GF-D8 (cell line): ENCODE measurements at places on chromosomes 12 and 14.

- no peak for DNase-seq
These were observed 1.6 kb downstream of the PAPLN start for GRCh38 chr14:73238941-73239340.

GRCh38 chr14:37172024-37172869, at the start of gene SLC25A21:
TSS of gene SLC25A21 (minus strand) at chr14:37172606.
- no peak for DNase-seq

GRCh38 chr14:39442293-39442692, 10.1 kb upstream of the FBXO33 start:
- DNase-seq: no peak

GRCh38 chr12:85423947-85424346, 143.9 kb downstream of the ALX1 start:
- no peak for DNase-seq

DNA sequence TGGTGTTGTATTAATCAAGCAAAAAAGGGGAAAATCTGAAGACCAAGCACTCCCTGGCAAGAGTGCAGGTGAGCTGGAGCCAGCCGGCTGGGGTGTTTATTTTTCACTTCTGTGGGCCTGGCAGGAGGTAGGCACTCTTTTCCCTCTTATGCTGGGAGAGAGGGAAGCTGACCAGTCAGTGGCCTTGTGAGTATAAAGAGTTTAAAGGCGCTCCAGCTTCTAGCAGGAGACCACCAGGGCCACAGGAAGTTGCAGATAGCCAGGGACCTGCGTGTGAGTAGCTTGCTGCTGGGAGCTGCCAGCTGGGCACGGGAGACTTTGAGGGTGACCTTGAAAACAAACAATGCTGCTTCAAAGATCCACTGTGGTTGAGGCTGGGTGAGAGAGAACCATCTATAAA, 217.4 kb upstream of the PWP1 start:
- DNase-seq: no peak

DNA sequence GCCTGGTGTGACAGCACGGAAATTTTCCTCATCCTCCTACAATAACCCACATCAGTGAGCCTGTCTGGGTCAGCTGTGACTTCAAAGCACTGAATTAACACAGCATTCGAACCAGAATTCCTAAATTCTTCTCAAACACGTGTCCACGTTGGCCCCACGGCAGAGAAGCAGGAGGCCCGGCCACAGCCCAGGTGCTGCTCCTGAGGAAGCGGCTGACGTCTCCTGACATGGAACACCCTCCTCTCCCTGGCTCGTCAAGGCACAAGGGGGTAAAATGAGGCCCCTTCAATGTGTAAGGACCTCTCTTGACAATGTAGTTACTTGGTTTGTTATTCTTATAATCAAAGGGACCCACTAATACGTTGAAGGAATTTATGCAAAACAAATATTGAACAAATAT, 156.3 kb upstream of the GSC start:
- no peak for DNase-seq

DNA sequence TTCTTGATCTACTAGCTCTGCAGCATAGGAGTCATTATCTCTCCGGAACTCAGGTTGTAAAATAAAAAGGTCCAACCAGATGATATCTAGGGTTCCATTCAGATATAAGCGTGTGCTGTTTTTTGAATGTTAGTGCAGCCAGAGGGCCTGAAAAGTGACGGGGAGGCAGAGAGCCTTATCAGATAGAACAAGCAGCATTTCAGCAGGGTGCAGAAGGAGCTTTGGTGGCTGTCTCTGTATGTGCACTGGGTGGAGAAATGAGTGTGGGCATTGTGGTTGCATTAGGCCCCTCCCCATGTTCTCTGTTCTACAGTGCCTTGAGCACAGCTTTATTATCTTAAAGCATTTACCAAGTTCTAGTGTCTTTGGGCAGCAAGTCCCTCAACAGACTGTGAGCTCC, 275.1 kb downstream of the NRXN3 start:
- peak; percentile 3 for DNase-seq

- no peak for DNase-seq
These were observed 45.5 kb upstream of the FUT8 start for GRCh38 chr14:65366802-65367565.

DNA sequence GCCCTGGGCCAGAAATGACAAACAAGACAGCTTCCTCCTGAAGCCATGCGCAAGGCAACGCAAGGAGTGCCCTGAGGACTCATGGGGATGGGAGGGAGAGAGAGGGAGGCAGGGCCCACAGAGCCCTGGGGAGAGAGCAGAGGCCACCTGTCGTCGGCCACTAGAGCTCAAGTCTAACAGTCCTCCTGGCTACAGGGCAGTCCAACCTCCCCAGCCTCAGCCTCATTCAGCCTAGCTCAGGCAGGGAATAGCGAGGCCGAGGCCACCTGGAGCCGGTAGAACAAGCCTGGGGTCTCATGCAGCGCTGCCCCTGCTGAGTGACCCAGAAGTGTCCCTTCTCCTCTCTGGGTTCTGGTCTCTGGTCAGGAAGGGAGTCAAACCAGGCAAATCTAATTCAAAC, 69.5 kb downstream of the BCL11B start:
- no peak for DNase-seq

DNA sequence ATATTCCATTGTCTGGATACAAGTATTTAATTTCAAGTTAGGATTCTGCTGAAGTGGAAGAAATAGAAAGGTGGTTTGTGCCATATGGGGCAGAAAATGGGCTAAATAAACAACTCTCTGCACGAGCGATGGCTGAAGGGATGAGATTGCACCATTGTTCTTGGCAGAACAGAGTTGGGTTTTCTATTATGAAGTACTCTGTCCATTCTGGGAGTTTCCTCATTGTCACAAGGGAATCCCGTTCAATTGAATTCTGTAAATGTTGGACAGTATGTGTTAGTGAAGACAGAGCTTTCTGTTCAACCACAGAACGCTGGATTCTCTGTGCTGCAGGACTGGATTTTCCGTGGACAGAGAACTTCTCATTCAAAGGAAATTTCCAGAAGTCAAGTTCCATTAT, 345.5 kb upstream of the PRICKLE1 start:
- no peak for DNase-seq

DNA sequence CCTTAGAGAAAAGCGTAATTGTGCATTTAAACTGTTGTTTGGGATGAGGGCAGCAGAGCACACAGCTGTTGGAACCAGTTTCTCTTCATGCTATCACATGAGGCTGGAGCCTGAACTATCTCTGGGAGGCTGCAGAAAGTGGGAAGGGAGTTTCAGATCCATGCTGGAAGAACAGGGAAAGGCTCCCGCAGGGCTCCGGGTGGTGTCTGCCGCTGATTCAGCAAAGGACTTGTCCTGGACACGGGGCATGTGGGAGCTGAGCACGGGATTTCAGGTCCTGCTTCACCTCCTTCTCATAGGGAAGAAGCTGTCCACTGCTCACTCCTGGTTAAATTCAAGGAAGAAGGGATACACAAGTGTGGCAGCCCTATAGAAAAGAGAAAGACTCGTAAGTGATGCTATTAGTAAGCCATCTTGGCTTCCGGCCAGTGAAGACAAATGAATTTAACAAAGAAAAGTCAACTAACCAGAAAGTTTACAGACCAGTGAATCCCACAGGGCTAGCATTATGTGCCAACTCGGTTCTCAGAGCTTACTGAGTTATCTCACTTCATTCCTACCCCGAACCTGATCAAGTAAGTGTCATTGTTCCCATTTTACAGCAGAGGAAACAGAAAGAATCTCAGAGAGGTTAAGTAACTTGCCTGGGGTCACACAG, 6.7 kb upstream of the FZD10 start:
- DNase-seq: no peak

- no peak for DNase-seq
These were observed 75.4 kb downstream of the PAPLN start for GRCh38 chr14:73312687-73313086.

DNA sequence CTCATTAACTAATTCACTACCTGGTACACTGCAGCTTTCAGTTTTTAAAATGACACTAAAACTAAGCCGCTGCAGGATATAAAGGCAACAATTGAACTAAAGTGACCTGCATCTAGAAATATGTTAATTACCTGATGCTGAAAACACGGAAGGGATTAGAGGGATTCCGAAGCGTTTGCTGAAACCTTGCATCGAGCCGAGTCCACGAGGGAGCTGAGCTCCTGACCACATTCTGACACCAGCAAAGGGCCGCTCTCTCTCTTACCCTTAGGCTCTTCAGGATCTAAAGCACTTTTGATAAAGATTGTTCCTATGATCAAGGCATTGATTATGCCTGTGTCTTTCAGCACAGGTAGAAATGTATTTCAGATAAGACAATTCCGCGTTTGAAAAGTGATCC, 59.5 kb upstream of the CDKN3 start:
- no peak for DNase-seq

- peak; percentile 52 for DNase-seq
These were observed 10.3 kb downstream of the DCP1B start for GRCh38 chr12:1993871-1994371.

GRCh38 chr12:1314523-1314922, 279.9 kb downstream of the FBXL14 start:
- no peak for DNase-seq

DNA sequence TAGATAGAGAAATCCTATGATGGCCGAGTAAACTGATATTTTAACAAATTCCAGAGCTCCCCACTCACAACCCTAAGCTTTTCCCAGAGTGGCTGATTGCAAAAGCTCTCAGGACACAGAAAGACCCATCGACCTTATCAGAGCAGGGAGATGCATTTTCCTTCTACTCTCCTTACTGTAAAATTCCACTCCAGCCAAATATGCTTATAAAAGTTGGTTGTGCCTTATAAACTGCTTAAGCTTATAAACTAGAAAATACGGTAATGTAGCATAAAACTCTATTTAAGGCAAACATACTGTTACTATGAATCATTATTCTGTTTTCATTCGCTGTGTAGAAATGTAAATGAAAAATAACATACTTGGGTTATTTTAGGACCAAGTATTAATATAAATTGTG, 41.6 kb upstream of the TRHDE start:
- no peak for DNase-seq

GRCh38 chr14:67575684-67576083, 24.4 kb downstream of the PIGH start:
- no peak for DNase-seq

GRCh38 chr14:100558226-100558625, 29.0 kb downstream of the BEGAIN start:
- DNase-seq: no peak

DNA sequence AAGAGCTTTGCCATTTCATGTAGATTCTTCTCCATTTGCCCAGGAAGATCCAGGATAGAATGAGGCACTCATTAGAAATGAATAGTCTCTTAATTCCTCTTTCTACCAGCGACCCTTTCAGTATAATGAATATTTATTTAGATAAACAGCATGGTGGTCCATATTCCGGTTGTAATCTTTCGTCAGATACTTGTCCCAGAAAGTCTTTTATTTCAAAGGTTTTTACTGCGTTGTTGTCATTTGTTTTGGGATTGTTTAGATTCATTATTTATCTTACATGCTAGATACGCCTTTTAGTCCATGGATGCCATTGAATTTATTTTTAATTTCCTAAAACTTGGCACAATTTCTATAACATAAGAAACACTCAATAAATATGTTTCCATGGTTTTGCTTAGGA, 139.7 kb upstream of the FLRT2 start:
- DNase-seq: no peak

DNA sequence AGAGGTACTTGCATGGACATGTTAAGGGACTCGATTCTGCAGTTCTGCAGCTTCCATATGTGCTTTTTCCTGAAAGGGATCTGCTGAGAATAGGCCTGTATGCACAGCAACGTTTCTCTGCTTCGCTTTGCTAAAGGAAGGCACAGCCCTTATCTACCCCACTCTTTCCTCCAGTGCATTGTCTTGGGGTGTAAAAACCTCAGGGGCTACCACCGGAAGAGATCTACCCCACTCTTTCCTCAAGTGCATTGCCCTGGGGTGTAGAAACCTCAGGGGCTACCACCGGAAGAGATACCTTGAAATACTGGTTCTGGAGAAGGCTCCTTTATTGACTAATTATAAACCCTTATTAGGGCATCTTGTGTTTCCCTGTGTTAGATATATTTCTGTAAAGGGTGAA, 52.9 kb downstream of the SEL1L start:
- no peak for DNase-seq

GRCh38 chr14:71301611-71302010, 394.4 kb downstream of the PCNX1 start:
- no peak for DNase-seq

GRCh38 chr12:124364543-124364942, 69.7 kb downstream of the RFLNA start:
- no peak for DNase-seq

GRCh38 chr12:117034701-117035151, 64.5 kb downstream of the TESC start:
- no peak for DNase-seq
